CD8-positive, alpha-beta memory T cell (primary cell): ENCODE measurements at places on chromosomes 13 and 19. TPM values are rescaled to one million over a fixed set of nuclear protein-coding genes. Genes with fewer than 3 reads are reported as not detected.

DNA sequence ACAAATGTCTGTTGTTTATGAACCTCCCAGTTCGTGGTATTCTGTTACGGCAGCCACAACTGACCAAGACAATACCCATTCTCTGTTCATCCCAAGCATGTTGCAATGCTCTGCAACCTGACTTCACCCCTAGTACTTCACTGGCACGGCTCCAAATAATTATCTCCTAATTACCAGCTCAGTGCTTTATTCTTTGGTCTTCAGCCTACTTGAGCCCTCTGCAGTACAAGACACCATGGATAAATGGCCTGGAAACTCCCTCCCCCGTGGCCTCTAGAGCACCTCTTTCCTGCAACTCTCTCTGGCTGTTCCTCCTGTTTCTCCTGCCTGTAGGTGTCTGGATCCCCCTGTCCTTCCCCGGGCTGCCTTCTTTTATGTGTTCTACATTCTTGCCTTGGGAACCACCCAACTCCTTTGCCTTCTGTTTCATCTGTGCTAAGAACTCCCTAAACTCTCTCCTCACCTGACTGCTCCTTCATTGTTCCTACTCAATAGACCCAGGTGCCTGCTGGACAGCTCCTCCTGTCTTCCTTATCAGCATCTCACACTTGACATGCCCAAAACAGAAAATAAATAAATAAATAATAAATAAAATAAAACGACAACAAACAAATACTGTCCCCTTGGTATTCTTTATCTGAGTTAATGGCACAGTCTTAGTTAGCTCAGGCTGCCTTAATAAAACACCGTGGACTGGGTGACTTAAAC, 200.4 kb upstream of the IPO5 start:
- H3K27me3 ChIP-seq, result no peaks in the 10 kb centered on the region
- no peak overlapping the region for H3K27ac ChIP-seq
- no peaks in the 10 kb centered on the region for H3K4me1 ChIP-seq
- H3K4me3 ChIP-seq, result no peak overlapping the region
- no peak for DNase-seq

DNA sequence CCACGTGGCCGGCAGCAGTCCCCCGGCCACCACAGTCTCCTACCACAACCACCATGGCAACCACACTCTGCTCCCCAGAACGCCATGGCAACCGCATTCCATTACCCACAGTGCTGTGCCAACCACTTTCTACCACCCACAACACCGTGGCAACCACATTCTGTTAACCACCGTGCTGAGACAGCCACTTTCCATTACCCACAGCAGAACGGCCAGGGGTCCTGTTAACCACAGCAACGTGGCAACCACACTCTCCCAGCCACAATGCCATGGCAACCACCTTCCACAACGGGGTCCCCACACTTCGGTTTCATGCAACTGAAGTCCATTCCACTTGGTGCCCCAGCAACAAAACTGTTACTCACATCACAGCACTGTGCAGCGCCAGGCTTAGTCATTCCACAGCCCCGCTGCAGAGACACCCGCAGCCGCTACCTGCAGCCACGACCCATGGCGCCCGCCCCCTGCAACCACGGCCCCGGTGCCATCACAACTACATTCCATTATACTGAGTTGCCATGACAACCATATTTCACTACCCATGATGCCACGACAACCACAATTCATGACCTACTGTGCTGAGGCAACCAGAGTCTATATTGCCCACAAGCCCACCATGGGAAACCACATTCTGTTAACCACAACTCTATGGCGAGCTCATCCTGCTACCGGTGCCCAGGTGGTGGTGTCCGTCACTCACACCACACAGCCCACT, 10.0 kb downstream of the DPF1 start:
- no peaks in the 10 kb centered on the region for H3K36me3 ChIP-seq
- H3K4me1 ChIP-seq, result peaks cover 13% of the 10 kb centered on the region
- H3K4me3 ChIP-seq, result no peak overlapping the region
- H3K27me3 ChIP-seq, result peaks cover 31% of the 10 kb centered on the region
- DNase-seq, result peak; percentile 48
- H3K27ac ChIP-seq, result no peak overlapping the region

DNA sequence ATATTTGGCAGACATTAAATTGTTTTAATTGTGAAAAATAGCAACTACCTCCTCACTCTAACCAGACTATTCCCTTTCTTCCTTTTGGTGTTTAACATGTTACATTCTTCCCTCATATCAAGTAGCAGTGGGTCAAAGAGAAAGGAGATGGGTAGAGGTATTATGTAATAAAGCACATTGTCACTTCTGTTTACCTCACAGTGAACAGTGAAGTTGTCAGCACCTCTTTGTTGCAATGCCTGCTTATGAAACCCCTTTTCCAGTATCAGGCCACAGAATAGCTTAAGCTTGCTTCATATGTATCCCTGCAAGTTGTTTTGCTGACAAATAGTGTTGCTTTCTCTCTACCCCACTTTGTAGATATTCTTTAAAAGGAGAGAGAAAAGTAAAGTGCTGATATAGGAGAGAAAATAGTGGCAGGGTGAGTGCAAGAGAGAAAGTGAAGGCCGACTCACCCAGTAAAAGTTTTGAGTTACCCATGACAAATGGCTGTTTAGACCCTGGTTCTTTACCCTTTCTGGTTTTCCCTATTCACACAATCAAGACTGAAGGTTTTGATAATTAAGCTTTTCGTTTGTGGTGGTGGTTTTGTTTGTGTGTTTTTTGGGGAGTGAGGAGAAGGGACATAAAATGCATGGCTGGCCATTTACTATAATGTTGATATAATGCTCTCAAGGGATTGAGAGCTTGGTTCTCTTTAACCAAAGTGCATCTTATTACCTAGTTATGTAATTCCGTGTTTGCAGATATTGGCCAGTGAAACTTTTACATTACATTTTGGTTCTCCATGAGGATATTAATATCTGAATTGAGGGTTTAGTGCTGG, 3.7 kb downstream of the ITM2B start:
- no peak for DNase-seq
- H3K27ac ChIP-seq, result no peak overlapping the region
- no peaks in the 10 kb centered on the region for H3K27me3 ChIP-seq
- peak overlapping the region; percentile 62 for H3K4me3 ChIP-seq
- H3K36me3 ChIP-seq, result no peaks in the 10 kb centered on the region
- H3K4me1 ChIP-seq, result peaks cover 56% of the 10 kb centered on the region

DNA sequence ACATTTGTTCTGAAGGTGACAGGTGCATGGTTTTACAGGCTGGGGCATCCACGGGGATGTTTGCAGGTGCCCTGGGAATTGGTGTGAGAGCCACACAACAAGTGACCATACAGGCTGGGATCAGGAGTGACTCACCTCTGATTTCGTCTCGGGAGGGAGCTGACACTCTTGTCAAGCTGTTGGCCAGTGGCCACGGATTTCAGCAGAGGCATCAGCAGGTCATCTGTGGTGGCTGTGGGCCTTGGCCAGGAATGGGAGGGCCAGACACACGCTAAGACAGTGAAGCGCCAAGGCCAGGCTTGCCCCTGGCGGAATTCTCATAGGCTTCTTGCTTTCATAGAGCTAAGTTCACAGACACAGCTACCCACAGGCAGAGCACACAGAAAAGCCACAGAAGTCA, 108.6 kb downstream of the HSPH1 start:
- no peaks in the 10 kb centered on the region for H3K4me1 ChIP-seq
- no peak for DNase-seq
- H3K36me3 ChIP-seq, result no peaks in the 10 kb centered on the region
- H3K27me3 ChIP-seq, result no peaks in the 10 kb centered on the region
- no peak overlapping the region for H3K4me3 ChIP-seq
- no peak overlapping the region for H3K27ac ChIP-seq

- no peaks in the 10 kb centered on the region for H3K4me1 ChIP-seq
- H3K27me3 ChIP-seq, result no peaks in the 10 kb centered on the region
- H3K27ac ChIP-seq, result no peak overlapping the region
- no peak overlapping the region for H3K4me3 ChIP-seq
- no peak for DNase-seq
Measured at GRCh38 chr13:110886870-110887596, 27.8 kb downstream of the ANKRD10 start.

DNA sequence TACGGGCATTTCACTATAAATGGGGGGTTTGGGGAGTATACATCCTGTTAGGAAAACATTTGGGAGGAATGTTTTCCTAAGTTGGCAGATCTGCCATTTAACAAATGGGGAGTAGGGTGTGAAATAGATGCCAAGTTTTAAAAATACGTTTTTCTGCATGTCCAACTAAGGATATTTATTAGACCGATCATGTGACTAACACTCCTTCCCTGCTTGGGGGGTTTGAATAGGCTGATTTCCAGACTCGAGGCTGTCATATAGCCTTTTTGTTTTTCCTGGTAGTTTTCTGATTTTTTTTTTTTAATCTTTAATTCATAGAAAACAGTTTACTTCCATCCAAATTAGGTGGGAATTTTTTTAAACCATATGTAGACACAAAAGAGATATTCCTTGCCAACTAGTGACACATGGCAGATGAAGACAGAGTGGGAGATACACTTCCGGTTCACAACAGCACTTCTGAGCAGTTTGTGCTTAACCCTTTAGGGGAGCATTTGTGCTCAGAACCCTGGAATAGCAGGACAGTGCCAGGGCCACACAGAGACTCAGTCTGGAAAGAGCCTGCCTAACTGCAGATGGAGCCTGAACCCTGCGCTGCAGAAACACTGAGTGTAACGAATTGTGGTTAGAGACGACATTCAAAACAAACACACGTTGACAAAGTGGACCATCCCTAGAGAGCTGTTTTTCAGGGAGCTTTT, 5.6 kb upstream of the GATAD2A start:
- DNase-seq, result no peak
- H3K36me3 ChIP-seq, result no peaks in the 10 kb centered on the region
- no peak overlapping the region for H3K4me3 ChIP-seq
- H3K27ac ChIP-seq, result no peak overlapping the region

- no peak for DNase-seq
- no peaks in the 10 kb centered on the region for H3K36me3 ChIP-seq
- H3K27me3 ChIP-seq, result no peaks in the 10 kb centered on the region
- H3K27ac ChIP-seq, result no peak overlapping the region
Measured at GRCh38 chr13:29472332-29472961, 123.0 kb downstream of the SLC7A1 start.

DNA sequence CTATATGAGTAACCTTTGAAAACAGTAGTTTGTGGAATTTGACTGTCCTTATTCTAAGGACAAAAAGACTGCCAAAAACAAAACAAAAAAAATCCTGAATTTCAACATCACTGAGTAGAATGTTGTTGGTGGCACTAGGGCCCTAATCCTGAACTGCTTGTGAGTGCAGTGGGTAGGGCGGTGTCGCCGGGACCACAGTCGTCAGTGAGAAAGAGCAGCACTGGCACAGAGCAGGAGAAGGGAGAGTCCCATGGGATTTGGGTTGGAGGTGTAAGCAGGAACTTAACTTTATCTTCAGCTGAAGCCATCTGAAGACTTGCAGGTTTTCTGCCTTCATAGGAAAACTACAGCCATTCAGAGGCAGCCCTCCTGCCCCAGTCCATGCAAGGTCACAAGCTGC, 5.6 kb downstream of the PCID2 start:
- H3K27me3 ChIP-seq, result no peaks in the 10 kb centered on the region
- peaks cover 17% of the 10 kb centered on the region for H3K36me3 ChIP-seq
- no peak overlapping the region for H3K27ac ChIP-seq
- H3K4me3 ChIP-seq, result no peak overlapping the region
- peaks cover 54% of the 10 kb centered on the region for H3K4me1 ChIP-seq
- no peak for DNase-seq

- H3K27me3 ChIP-seq, result no peaks in the 10 kb centered on the region
- H3K4me1 ChIP-seq, result no peaks in the 10 kb centered on the region
- no peak for DNase-seq
- no peaks in the 10 kb centered on the region for H3K36me3 ChIP-seq
Measured at GRCh38 chr13:20487927-20488326, 37.7 kb downstream of the CRYL1 start.

DNA sequence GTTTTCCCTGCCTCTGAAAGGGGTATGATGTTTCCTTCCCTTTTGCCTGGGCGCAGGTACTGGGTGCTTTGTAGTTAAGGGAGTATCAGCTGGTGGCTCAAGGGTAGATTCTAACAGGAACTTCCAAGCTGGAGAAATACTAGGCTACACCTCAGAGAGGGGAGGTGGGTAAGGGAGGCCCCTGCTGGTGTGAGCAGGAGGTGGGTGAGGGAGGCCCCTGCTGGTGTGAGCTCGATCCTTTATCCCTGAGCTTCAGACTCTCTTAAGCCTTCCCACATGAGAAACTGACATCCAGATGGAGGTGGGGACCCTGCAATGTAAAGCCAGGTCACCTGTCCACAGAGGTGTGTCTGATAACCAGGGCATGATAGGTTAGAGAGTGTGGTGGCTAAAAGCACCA, 32.1 kb downstream of the CYP2B6 start:
- H3K27ac ChIP-seq, result no peak overlapping the region
- no peaks in the 10 kb centered on the region for H3K4me1 ChIP-seq
- no peak overlapping the region for H3K4me3 ChIP-seq
- peaks cover 11% of the 10 kb centered on the region for H3K27me3 ChIP-seq
- no peak for DNase-seq
- no peaks in the 10 kb centered on the region for H3K36me3 ChIP-seq

DNA sequence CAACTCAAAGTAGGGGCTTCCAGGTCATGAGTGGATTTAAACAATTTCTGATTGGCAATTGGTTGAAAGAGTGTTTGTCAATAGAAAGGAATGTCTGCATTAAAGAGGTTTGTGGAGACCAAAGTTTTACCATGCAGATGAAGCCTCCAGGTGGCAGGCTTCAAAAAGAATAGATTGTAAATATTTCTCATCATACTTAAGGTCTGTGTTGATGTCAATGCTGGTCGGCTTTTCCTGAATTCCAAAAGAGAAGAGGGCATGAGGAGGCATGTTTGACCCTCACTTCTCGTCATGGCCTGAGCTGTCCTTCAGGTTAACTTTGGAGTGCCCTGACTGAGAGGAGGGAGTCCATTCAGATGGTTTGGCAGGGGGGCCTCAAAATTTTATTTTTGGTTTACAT, 125.4 kb upstream of the RFC3 start:
- no peak for DNase-seq
- H3K27me3 ChIP-seq, result no peaks in the 10 kb centered on the region
- no peaks in the 10 kb centered on the region for H3K36me3 ChIP-seq
- H3K27ac ChIP-seq, result no peak overlapping the region
- no peak overlapping the region for H3K4me3 ChIP-seq

DNA sequence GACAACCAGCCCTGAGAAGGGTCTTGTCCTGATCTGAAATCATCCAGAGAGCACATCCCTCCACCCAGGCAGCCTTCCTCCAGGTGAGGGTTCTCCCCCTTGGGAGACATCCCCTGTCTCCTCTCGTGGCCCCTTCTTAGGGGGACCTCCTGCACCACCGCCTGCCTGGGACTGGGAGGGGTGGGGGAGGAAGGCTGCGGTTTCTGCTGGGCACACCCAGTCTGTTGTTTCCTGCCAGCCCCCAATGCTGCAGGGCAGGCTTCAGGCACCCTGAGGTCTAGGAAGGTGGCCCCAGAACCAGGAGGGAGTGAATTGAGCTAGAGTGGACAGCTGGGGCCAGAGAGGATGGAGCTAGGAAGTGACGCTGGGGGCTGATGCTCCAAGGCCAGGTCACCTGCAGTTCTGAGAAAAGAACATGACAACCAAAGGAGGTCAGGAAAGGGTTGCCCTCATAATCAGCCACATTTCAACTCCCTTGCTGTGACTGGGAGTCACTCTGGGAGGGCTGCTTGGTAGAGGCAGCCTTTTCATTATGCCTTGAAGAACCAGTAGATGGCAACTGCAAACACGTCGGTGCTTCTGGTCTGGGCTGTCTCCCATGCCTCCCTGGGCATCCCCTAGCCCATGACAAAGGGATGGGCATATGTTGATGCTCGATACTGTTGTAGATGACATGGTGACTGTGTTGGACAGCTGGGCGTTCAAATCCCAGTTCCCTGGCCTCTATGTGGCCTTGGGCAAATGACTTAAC, 1.4 kb downstream of the ARHGEF18 start:
- no peaks in the 10 kb centered on the region for H3K27me3 ChIP-seq
- peak overlapping the region; percentile 61 for H3K27ac ChIP-seq
- peaks cover 68% of the 10 kb centered on the region for H3K4me1 ChIP-seq
- peak overlapping the region; percentile 94 for H3K4me3 ChIP-seq
- H3K36me3 ChIP-seq, result peaks cover 11% of the 10 kb centered on the region

IL11 gene
- total RNA-seq, result 0.37 TPM

MIDN gene
- total RNA-seq, result 39.8 TPM

MUC16 gene
- 0.02 TPM for total RNA-seq

FAM83E gene
- total RNA-seq, result 3.7 TPM

ZNF536 gene
- total RNA-seq, result not detected
